Activated CD4-positive, alpha-beta T cell treated with anti-CD3 and anti-CD28 coated beads for 4 hours (primary cell): ENCODE measurements at places on chromosomes 3 and 15.

DNA sequence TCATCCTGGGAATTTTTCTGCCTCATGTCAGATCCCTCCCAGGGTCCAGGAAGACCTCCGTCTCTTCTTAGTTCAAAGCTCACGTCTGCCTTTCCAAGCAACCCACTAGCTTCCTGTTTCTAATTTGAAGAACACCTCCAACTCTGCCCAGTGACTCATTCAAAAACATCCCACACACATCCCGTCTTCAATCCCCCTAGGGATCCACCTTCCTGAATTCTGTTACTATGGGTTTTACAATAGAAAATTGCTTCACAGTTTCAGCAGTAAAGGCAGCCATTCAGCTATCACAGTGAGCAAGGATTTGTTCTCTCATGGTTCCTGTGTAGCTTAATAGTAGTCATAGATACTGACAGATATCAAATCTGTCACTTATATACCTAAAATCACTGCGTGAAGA lies 308.3 kb upstream of the CCDC54 start:
- DNase-seq = no peak

DNA sequence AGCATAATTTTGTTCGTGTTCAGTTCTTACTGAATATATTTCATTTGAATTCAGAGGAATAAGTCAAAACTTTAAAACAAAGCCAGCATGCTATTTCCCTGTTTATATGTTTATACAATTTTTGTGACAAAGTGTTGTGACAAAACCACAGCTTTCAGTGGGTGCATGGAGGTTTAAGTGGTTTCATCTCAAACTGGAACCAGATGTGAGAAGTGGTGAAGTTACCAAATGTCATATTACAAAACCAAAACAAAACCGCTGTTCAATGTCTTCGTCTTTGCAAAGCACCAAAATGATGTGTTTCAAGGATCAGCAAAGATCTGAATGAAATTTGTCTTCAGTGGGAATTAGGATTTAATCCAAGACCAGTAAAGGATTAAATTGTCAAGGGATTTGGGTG lies 59.3 kb upstream of the OSTN start:
- no peak for DNase-seq

DNA sequence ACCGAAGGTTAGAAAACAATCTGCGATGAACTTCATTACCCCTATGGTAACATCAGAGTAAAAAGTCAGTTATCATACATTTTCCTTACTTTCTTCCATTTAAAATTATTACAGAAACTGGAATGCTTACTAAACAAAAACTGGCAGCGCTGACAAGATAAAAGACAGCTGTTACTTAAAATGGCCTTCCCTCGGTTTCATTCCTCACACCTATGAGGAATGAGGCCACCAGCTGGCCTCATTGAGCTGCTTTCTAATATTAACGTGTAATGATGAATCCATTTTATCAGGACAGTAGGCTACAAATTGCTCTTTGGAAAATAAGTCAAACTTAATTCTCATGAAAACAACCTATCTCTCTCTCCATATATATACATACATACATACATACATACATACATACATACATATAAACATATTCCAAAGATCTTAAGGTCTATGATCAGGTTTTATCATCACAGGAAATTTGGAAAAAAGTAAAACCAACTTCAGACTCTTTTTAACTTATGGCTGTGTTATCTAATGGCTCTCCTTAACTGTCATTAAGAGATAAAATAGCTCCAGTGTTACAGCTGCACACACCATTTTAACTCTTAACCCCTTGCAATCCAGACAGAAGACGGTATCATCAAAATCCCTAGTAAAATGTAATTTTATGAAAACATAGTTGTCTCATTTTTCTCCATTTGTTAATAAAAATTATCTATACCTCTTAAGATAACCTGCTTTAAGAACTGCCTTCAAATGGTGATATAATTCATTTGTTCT lies 5.2 kb downstream of the CCNL1 start:
- no peak for DNase-seq

DNA sequence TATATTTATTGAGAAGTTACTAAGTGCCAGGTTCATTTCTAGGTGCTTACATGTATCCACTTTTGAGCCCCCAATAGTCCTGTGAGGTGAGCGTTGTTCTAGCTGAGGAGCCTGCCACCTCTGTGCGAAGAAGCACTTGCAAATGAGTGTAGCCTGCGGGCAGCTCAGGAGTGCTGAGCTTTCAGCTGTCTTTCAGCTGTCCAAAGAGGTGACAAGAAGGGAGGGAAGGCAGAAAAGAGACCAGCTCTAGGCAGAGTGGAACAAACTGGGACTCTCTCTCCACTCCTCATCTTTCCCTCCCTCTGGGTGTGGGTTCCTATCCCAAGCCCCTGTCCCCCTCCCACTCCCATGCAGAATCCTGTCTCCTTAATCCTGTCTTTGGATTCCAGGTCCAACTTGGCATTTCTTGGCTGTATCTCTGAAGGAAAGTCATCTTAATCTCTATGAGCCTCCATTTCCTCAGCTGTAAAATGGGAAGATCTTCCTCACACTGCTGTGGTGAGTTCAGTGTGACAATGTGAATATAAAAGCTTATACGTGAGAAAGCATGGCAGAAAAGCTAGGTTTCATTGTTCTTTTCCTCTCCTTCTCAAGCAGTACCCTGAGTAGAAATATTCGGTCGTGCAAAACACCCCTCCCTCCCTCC lies 6.7 kb upstream of the SRP14 start:
- no peak for DNase-seq
